ENCODE measurements at places on chromosomes 6 and 20.

- no peak overlapping the region for H3K27ac ChIP-seq
- no peak overlapping the region for H3K4me3 ChIP-seq
- peaks cover 7% of the 10 kb centered on the region for H3K4me1 ChIP-seq
- H3K27me3 ChIP-seq, result peaks cover 20% of the 10 kb centered on the region
- DNase-seq, result no peak
Observed at GRCh38 chr20:36862857-36863668, 12.9 kb upstream of the TLDC2 start.

- H3K27ac ChIP-seq, result peak overlapping the region; percentile 78
- no peak for DNase-seq
- H3K4me3 ChIP-seq, result peak overlapping the region; percentile 66
- peaks cover 25% of the 10 kb centered on the region for H3K4me1 ChIP-seq
- H3K36me3 ChIP-seq, result no peaks in the 10 kb centered on the region
- H3K27me3 ChIP-seq, result no peaks in the 10 kb centered on the region
Observed at GRCh38 chr6:26235302-26235670, 129.7 kb upstream of the BTN3A2 start.

- H3K36me3 ChIP-seq, result peaks cover 5% of the 10 kb centered on the region
- no peak overlapping the region for H3K4me3 ChIP-seq
- H3K4me1 ChIP-seq, result peaks cover 84% of the 10 kb centered on the region
- H3K27ac ChIP-seq, result no peak overlapping the region
- H3K27me3 ChIP-seq, result no peaks in the 10 kb centered on the region
Observed at GRCh38 chr6:41728073-41728936, 7.1 kb downstream of the TFEB start.

GRCh38 chr20:50368813-50369224 is 141.4 kb upstream of the PTPN1 start:
- H3K4me3 ChIP-seq, result no peak overlapping the region
- no peaks in the 10 kb centered on the region for H3K27me3 ChIP-seq
- H3K36me3 ChIP-seq, result no peaks in the 10 kb centered on the region
- peaks cover 6% of the 10 kb centered on the region for H3K4me1 ChIP-seq

DNA sequence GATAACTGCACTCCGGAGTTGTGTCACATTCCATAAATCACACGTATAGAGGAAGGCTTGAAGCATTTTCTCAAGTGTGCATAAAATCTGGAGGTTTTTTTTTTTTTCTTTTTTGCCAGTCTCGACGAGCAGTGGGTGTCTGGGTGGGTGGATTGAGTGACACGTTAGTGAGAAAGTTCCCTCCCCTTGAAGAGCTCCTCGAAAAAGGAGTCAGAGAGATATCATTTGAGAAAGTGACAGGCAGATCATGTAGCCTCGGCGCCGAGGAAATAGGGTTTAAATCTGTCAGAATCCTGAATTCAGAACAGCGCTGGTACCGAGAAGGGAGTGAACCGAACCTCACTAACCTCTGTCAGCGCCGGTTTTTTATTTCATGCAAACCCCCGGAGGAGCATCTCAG is 269.5 kb upstream of the ARID1B start:
- no peak overlapping the region for H3K27ac ChIP-seq
- no peaks in the 10 kb centered on the region for H3K4me1 ChIP-seq
- no peaks in the 10 kb centered on the region for H3K36me3 ChIP-seq
- DNase-seq, result no peak
- no peaks in the 10 kb centered on the region for H3K27me3 ChIP-seq

Data from CD4-positive, alpha-beta T cell (primary cell).